Stimulated activated CD8-positive, alpha-beta memory T cell treated with anti-CD3 and anti-CD28 coated beads, Interleukin-7, amount 100 ng/mL, for 1 hour (primary cell): ENCODE measurements at places on chromosomes 3 and 15.

DNA sequence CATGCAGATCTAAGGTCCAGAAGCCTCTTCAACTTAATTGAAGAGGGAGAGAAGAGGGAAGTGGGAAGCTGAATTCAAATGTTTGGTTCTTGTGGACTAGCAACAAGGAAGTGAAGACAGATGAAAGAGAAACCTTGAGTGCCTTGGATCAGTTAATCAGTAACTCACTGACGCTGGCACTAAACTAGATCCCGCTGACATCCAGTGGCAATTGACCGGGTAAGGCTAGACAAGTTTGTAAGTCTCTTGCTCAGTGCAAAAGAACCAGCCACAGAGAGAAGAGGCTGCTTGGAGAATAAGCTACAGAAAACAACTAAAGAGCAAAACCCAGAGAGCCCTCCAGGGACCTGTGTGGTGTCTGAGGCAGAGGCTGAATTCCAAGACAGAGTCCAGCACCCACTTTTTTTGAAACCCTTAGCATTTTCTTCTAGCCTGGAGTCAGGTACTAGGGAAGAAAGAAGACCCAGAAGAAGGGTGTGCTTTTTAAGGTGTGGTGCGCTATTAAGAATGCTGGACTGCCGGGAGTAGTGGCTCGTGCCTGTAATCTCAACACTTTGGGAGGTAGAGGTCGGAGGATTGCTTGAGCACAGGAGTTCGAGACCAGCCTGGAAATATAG is 6.9 kb downstream of the PLCH1 start:
- DNase-seq, result no peak

GRCh38 chr3:134468519-134468918 is 17.3 kb downstream of the ANAPC13 start:
- DNase-seq, result no peak

GRCh38 chr15:83971992-83972391 is 263.6 kb upstream of the GOLGA6L4 start:
- DNase-seq, result no peak

DNA sequence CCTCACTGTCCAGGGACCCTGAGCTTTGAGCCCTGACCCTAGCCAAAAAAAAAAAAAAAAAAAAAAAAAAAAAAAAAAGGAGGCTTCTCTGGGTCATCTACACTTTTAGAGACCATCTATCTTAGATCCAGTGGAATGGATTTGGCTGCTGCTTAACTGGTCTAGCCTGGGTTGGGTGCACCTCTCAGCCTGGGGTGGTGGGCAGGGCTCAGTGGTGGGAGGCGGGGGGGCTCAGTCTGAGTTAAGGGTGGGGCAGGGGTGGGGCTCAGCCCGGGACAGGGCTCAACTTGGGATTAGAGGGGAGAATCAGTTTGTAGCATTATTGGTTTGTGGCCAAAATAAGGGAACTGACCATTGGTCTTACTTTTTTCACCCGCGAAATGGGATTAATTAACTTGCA is 139.2 kb downstream of the TPRA1 start:
- no peak for DNase-seq

DNA sequence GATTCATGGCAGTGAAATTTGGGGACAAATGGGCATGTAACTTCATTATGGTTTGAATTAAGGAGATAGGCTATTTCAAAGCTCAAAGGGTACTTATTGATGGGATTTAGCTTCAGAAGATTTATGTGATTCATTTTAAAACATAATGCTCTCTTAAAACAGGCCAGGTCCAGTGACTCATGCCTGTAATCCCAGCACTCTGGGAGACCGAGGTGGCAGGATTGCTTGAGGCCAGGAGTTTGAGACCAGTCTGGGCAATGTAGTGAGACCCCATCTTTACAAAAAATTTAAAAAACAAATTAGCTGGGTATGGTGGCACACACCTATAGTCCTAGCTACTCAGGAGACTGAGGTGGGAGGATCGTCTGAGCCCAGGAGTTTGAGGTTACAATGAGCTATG is 11.5 kb downstream of the THAP10 start:
- no peak for DNase-seq

GRCh38 chr3:131543714-131544113 is 40.9 kb upstream of the MRPL3 start:
- no peak for DNase-seq

- no peak for DNase-seq
Measured at GRCh38 chr15:60912984-60913697, 316.0 kb downstream of the RORA start.

DNA sequence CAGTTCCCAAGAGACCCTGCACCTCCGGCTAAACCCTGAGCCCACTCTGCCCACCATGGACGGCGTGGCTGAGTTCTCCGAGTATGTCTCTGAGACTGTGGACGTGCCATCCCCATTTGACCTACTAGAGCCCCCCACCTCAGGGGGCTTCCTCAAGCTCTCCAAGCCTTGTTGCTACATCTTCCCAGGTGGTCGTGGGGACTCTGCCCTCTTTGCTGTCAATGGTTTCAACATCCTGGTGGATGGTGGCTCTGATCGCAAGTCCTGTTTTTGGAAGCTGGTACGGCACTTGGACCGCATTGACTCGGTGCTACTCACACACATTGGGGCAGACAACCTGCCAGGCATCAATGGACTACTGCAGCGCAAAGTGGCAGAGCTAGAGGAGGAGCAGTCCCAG is 4.0 kb downstream of the MAP1A start:
- no peak for DNase-seq

- DNase-seq, result no peak
Measured at GRCh38 chr3:123002100-123002748, 25.3 kb downstream of the SEMA5B start.

- DNase-seq, result no peak
Measured at GRCh38 chr15:93920204-93920603, 311.2 kb upstream of the MCTP2 start.

GRCh38 chr3:70738291-70738681 is 425.8 kb upstream of the MDFIC2 start:
- DNase-seq, result no peak

- no peak for DNase-seq
Measured at GRCh38 chr15:85872125-85872524, 77.4 kb upstream of the KLHL25 start.

DNA sequence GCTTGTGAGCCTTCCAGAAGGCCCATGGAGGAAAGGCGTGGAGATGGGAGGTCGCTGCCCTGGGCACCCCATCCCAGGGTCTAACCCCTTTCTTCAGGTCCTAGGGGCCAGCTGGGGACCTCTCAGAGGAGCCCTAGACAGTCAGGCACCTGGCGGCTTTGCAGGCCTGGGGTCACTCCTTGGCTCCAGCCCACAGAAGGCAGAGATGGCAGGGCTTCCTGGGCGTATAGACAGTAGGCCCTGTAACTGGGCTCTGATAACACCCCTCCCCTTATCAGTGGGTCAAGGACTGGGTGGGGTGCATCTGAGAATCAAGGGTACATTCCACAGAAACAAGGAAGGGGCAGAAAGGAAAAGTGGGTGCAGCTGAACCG is 16.7 kb downstream of the ZDHHC19 start:
- DNase-seq, result no peak

GRCh38 chr3:138842483-138843188 is 7.9 kb upstream of the PIK3CB start:
- no peak for DNase-seq

- no peak for DNase-seq
Measured at GRCh38 chr3:113179235-113179824, 32.0 kb upstream of the BOC start.

- no peak for DNase-seq
Measured at GRCh38 chr3:156448300-156448699, 106.6 kb downstream of the SSR3 start.

DNA sequence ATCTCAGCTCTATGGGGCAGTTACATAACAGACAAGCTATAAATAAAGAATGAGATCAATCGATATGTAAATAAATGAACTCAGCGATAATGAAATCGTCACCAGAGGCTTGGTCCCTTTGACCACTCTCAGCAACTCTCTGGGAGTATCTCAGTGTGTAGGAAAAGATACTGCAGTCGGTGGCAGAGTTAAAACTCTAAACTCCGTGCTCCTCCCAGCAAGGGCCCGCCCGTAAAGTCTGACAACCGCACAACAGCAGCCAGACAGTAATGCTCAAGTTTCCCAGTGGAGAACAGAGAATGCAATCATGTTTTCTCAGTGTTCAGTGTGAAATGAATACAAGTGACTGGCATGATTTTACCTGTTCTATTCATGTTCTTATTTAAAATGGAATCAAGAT is 28.3 kb upstream of the IGF1R start:
- DNase-seq, result no peak

DNA sequence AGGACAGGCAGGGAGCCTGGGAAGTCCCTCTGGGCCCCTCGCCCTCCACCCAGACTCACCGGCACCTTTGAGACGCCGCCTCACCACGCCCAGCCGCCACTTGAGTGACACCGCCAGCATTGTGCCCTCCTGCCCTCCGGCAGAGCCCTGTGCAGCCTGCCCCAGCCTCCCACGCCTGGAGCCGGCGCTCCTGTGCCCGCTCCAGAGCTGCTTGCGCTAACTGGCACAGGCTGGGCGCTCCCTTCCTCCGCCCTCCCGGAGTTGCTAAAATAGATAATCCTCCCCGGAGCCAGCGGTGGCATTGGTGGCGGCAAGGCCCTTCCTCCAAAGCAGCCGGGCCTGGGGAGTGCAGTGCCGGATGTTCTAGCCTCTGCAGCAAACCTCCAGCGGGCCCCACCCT is 15.7 kb upstream of the GRIP2 start:
- no peak for DNase-seq

DNA sequence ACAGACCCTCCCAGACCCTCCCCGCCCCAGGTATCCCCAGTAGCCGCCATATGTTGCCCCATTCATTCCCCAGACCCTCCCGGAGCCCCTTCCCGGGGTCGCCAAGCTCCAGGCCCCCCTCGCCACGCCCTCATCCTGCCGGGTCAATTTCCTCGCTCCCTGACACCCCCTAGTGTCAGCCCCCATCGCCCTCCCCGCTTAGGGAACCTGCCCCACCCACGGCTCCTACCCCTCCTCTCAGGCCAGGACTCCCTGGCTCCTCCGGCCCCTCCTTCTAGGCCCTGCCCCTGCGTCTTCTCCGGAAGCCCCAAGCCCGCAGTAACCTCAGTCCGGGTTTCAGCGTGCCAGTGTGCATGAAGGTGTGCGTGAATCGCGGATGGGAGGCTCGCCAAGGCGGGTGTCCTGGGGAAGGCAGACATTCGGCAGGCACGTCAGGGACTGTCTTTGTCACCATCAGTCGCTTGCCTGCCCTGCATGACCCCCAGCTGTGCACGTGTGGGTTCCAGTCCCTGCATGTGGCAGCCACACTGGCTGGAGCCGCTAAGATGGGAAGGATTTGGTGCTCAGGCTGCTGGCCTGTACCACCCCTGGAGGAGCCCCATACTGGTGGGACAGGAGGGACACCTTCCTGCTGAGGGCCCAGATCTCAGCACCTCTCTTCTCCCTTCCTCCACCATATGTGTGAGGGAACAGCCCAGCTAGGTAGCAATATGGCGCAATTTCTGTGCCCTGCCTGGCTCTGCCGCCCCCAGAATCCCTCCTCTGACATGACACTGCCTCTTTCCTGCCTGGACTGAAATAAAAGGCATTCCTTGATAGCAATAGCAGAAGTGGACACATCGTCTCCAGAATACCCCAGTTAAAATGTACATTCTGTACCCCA is 693 bp downstream of the DISP2 start:
- DNase-seq, result peak; percentile 13

GRCh38 chr3:156176048-156176447 is 55.7 kb downstream of the KCNAB1 start:
- no peak for DNase-seq

DNA sequence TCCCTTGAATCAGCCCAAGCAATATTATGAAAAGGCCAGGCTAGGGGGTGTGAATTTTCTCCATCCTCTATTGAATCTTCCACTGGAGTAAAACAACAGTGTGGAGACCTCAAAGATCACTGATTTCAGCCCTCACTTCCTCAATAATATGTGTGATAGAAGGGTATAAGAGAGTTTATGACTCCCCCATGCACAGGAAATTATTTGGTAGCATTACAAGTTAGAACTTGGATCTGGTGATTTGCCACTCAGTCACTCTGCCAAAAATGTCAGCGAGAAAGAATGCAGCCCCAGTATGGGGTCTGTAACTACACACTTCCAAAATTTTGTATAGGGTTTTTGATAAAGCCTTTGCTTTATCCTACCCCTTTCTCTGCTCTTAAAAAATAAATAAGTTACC is 81.0 kb upstream of the KCNMB2 start:
- no peak for DNase-seq

DNA sequence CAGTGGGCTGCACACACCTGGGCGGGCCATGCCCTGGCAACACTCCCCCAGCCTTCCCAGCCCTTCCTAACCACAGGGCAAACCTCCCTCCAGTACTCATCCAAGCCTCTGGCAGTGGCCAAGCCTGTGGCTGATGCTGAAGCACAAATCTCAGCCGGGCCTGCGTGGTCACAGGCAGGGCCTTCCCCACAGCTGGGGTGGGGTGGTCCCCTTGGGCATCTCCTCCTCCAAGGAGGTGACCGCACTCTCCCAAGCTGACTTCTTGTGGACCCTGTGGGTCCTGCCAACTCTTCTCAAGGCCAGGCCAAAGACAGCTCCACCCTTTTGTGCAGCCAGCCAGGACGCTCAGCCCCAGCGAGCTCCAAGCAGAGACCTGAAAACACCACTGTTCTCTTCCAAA is 21.4 kb downstream of the GRAMD2A start:
- DNase-seq, result no peak

DNA sequence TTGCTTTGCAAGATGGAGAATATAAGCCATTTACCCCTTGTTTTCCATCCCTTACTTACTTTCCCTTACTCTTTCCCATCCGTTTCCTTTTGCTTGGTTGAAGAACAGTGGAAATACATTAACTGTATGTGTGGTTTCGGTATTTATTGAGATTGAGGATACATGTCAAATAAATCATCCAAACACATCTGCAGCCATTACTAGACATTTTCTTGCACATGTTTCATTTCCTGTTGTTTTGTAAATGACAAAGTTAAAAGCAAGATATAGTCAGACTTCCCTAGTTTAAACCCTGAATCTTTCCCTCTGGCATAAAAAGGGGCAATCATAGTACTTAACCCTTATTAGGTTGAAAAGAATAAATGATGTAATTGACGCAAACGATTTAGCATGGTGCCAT is 82.1 kb upstream of the BCHE start:
- DNase-seq, result no peak

GRCh38 chr3:65448120-65448519 is 590.6 kb downstream of the MAGI1 start:
- DNase-seq, result no peak

DNA sequence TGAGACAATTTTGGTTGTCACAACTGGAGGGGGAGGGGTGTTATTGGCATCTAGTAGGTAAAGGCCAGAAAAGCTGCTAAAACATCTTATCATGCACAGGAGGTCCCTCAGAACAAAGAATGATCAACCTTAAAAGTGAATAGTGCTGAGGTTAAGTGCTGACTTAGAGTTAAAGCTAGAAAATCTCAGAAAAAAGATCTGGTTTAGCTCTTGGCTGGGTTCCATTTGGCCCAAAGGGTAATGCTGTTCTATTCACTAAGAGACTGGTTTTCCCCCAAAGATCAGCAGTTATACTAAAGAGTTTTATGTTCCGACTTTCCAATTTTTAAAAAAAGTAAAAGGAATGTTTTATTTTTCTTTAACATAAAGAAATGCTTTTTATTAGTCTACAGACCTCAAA is 15.6 kb downstream of the DCBLD2 start:
- DNase-seq, result no peak
